Cardiac muscle cell (in vitro differentiated cells and primary cell): ENCODE measurements at places on chromosomes 11 and 22.
A peak's percentile ranks its signal among the peaks of the same experiment; 100 is the strongest.

- DNase-seq: peak; percentile 41
These were observed at the start of gene ADM2 for GRCh38 chr22:50481440-50482106. Gene ADM2 (plus strand): TSS chr22:50481543. CDS start chr22:50481848, 305 bp downstream.

DNA sequence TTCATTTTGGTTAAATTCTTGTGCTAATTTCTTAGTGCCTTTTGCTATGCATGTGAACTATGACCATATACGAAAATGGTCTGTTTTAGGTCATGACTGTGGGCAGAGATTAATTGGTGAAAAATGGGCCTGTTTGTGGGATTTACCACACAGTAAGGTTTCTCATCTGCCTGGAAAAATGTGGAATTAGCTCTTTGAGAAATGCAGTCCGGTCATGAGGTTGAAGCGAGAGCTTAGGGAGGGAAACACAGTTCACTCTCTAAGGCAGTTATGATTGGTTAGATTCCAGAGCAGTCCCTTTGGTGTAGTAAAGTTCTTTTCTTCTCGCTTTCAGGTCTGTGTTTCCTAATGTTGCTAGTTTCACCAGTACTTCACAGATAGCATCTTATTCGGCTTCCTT is 1.2 kb upstream of the PDE3B start:
- DNase-seq: no peak

DNA sequence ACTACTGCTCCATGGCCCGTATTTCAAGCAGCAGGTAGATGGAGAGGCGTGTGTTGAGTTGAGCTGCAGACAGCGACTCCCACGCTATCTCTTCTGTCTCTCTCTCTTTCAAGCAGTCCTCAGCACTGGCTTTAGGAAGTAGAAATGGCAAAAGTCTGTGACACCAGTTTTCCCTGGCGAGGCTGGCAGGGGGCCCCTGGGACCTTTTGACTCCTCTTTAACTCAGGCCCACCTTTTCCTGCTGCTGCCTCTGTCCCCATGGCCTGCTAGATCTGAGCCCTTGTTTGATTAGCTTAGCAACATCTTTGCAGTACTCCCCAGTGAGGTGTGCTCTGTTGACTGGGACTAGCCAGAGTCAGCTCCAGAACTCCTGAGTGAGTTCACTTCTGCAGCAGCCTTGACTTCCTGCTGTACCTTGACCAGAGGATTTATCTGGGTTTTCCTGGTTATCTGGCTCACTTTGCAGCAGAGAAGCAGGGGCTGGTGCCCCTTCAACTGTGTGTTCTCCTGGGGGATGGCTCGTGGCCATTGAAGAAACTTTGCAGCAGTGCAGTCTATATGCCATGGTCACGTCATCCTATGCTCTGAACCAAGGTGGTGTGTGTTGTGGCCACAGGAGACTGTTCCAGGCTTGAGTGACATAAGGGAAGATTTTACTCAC is 183.9 kb downstream of the DBX1 start:
- DNase-seq: no peak

GRCh38 chr11:27532652-27533325 is 26.2 kb upstream of the LIN7C start:
- no peak for DNase-seq

GRCh38 chr22:25085930-25086901 is 113.4 kb upstream of the CRYBB3 start:
- DNase-seq: no peak

- DNase-seq: no peak
These were observed 246.8 kb downstream of the BUD13 start for GRCh38 chr11:116525961-116526495.

DNA sequence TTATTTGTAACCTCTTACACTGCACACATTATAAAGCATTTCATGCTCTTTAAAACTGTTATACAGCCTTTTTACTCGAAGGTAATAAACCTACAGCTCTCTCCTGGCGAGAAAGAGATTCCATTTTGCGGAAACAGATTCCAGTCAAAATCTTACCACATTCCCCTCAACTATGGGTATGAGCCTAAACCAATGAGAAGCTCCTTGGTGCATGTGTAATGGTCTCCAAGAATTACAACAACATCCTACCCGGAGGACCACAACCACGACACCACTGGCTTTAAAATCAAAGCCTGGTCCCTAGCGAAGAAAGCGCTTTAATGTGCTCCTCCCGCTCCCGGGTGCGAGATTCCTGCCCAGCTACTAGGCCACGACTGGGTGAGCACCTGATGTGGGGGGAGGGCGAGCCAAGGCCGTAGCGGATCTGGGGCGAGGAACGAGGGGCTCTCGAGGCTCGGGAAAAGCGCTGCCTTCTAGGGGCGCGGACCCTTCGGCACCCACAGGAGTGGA is 821 bp downstream of the CELF1 start:
- peak; percentile 57 for DNase-seq

DNA sequence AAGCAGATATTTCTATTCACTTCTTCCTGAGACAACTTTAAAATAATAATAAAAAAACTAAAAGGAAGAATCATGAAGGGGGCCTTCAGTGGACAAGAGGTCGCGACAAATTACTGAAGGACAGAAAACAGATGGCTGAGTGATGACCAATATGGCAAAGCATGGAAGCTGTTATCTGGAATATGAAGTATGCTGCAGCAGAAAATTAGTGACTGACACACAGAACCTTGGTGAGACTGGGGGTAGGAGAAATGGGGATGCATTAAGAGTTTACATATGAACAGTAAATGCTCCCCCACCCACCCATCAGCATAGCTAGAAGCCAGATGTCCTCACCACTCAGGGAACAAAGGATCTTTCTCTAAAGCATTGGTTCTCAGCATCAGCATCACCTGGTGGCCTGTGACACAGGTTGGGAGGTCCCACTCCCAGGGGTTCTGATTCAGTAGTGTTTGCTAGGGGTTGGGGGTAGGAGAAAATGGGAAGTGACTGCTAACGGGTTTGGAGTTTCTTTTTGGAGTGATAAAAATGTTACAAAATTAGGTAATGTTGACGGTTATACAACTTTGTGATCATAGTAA is 59.7 kb downstream of the NARS2 start:
- no peak for DNase-seq

- no peak for DNase-seq
These were observed 250.3 kb upstream of the TBCEL start for GRCh38 chr11:120773501-120774031.

DNA sequence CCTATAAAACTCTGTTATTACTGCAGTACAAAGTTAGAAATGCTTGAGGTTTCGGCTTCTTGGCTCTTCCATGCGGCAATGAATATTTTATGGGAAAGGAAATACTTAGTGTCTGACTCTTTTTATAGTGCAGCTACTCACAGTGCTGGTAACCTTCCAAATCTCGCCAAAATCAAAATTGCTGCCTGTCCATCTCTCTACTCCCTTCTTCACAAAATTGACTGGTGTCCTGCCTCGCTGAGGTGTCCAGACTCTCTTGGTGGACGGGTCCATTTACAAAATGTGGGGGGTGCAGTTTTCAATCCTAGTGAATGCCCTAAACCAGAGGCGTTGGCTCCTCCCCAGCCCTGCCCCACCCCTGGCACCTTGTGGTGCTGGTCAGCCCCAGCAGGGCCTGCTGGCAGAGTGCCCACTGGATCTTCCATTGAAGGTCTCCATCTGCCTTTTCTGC is 73.5 kb downstream of the ZBTB16 start:
- DNase-seq: peak; percentile 69

GRCh38 chr11:26142891-26143290 is 189.0 kb upstream of the ANO3 start:
- no peak for DNase-seq

- no peak for DNase-seq
These were observed 21.7 kb upstream of the MICALL1 start for GRCh38 chr22:37884420-37884819.

GRCh38 chr22:22887621-22888503 is at the start of gene IGLL5:
Gene IGLL5 (plus strand): TSS chr22:22887816. CDS start chr22:22888054, 238 bp downstream.
- DNase-seq: no peak

GRCh38 chr11:122201106-122201505 is 85.1 kb upstream of the BLID start:
- no peak for DNase-seq

DNA sequence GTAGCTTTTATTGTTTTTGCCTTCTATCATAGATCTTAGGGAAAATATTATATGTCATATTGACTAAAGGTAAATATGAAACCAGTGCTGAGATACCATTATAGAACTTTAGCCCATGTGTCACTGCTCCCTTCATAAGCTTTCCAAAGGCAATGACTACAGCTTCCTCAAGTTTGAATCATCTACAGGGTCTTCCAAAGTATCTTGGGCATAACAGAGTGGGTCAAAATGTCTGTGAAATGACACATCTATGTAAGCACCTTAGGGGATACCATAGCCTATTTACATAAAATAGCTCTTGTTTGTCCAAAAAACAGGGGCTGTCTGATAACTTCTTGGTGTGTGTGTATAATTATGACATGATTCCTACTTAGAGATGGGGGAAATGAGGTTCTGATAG is 52.5 kb downstream of the RELT start:
- no peak for DNase-seq

GRCh38 chr11:121194731-121195596 is 93.9 kb downstream of the TECTA start:
- peak; percentile 77 for DNase-seq

GRCh38 chr11:125304876-125305275 is 140.3 kb downstream of the PKNOX2 start:
- DNase-seq: no peak

- no peak for DNase-seq
These were observed 274.6 kb downstream of the TBC1D22A start for GRCh38 chr22:47036936-47037485.

GRCh38 chr11:130223291-130223971 is 63.8 kb downstream of the ST14 start:
- no peak for DNase-seq

GRCh38 chr11:89490602-89490980 is 584 bp downstream of the NOX4 start:
- DNase-seq: no peak

- DNase-seq: peak; percentile 11
These were observed 106.4 kb downstream of the SYN3 start for GRCh38 chr22:32951807-32952153.

- DNase-seq: no peak
These were observed 615 bp downstream of the ANO5 start for GRCh38 chr11:22193348-22194051.

GRCh38 chr11:47257517-47258316 is at the start of gene NR1H3:
Gene NR1H3 (plus strand): TSS chr11:47257996. CDS start chr11:47259217, 1,221 bp downstream.
- DNase-seq: peak; percentile 75

DNA sequence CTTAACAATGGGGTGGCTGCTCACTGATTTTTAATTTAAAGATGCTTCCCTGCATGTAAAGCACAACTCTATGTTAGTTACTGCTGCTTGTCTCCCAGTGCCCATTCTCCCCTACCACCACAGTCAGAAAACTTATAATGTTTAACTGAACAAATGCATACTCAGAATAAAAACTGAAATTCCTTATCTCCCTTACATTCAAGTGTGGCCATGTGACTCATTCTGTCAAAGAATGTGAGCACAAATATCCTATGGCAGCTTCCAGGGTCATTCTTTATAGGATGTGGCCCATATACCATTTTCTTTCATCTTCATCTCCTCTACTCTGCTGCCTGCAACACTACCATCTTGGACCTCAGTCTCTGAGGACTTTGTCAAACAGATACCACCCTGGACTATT is 374.8 kb downstream of the DYNC2H1 start:
- no peak for DNase-seq

DNA sequence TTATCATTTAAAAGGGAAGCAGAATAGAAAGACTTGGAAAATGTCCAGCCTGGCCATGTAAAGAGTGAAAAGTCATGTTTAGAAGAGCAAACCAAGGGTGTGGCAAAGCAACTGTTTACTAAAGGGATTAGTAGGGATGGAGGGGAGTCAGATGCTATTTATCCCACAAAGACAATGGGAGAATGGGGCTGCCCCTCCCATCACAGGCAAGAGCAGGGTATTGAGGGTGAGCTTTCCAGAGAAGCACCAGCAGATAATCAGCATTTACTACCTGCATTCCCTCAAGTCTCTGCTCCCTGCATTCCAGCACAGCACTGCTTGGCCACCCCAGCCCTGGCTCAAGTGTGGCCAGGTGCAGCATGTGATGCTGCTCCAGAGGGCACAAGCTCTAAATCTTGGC is 18.5 kb upstream of the QSER1 start:
- no peak for DNase-seq

GRCh38 chr11:36352922-36353321 is 56.8 kb downstream of the PRR5L start:
- DNase-seq: no peak
